Cardiac muscle cell (in vitro differentiated cells and primary cell): ENCODE measurements at places on chromosomes 3 and 15. TPM values are rescaled to one million over a fixed set of nuclear protein-coding genes. Genes with fewer than 3 reads are reported as not detected.

ZNF445 gene
- 10.5 and 21.0 TPM in 2 replicates for total RNA-seq

CLDN16 gene
- total RNA-seq: 0.18 TPM in 1 of 2 replicates, not detected in the other

WDR93 gene
- 0.06 and 0.70 TPM in 2 replicates for total RNA-seq

CHRNA7 gene
- total RNA-seq: 4.2 and 7.7 TPM in 2 replicates

CLSTN2 gene
- total RNA-seq: 5.0 and 7.0 TPM in 2 replicates
